Nephron progenitor cell (in vitro differentiated cells): ENCODE measurements at places on chromosomes 5 and 9.

GRCh38 chr9:133420392-133420827 lies 1.8 kb upstream of the ADAMTS13 start:
- no peak for DNase-seq

DNA sequence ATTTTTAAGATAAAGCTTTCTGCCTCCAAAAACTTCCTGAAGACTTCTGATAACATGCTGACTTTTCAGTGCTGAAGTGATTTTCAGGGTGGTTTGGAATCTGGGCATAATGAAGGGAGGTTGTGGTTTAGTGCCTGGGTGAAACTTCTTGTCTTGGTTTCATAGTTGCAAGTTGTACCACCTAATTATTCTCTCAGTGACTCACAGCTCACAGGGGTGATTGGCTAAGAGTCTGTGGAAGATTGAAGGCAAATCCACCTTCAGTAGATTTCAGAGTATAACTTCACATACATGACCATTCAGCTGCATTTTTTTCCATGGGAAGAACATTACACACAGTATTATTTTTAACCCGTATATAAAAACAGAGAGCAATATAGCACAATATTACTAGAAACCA lies 199.9 kb downstream of the PTTG1 start:
- no peak for DNase-seq

GRCh38 chr9:94139672-94140417 lies 55.6 kb downstream of the PTPDC1 start:
- DNase-seq = no peak

GRCh38 chr9:116212986-116213692 lies 59.5 kb downstream of the PAPPA start:
- no peak for DNase-seq

DNA sequence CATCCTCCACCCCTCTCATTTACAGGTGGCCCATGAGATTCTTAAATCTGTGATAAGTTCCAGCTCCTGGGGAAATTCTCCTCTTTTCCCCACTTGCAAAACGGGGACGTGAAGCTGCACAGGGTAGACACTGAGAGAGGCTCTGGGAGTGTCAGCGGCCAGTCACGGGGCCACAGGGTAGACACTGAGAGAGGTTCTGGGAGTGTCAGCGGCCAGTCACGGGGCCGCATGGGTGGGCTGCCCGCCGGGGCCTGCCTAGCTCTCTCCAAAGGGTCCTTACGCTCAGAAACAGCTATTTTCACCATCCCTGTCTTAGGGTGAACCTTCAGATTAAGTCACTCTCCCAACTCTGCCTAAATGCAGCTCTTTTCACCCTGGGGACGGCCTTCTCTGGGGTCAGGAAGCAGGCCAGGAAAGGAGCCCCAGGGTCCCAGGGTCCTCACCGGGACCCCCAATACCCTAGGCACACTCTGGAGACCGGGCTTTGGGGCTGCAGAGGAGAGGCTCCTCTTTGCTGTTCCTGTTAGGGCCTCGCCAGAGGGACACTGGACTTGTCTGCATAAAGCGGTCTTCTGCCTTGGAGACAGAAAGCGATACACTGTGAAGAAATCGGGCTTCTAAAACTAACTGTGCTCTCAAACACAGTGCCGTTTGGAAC lies 1.5 kb downstream of the FAM78A start:
- DNase-seq = no peak

- DNase-seq = peak; percentile 27
Observed at GRCh38 chr9:19551124-19551929, 142.5 kb downstream of the ACER2 start.

GRCh38 chr5:425714-426113 lies 17.3 kb upstream of the EXOC3 start:
- DNase-seq = no peak

- DNase-seq = no peak
Observed at GRCh38 chr9:79812507-79813257, 240.9 kb downstream of the TLE4 start.

DNA sequence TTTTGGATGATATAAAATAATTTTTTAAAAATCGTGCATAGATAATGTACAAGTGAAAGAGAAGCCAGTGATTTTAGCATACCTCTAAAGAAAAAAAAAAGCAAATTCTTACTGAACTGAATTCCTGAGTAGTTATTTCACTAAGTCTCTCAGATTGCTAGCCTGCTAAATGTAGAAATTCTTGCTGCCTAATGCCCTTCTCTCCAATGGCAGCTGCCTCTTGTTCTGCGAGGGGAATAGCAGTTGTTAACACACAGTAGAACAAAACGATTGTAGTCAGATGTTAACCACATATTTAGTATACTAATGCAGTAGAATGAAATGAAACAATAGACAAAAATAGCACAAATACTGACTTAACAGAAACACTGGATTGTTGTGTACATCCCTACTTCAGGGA lies 26.8 kb downstream of the SMAD5 start:
- no peak for DNase-seq

- no peak for DNase-seq
Observed at GRCh38 chr9:125896404-125896803, 149.2 kb downstream of the PBX3 start.

GRCh38 chr9:36896296-36896695 lies 137.8 kb downstream of the PAX5 start:
- DNase-seq = no peak

GRCh38 chr5:132011622-132012343 lies at the start of gene ACSL6:
TSS of gene ACSL6 (minus strand) at chr5:132011658. CDS start at chr5:132011553, 105 bp downstream.
- peak; percentile 73 for DNase-seq

GRCh38 chr5:143601917-143602333 lies 198.4 kb upstream of the NR3C1 start:
- DNase-seq = no peak

GRCh38 chr9:137441289-137441934 lies at the start of gene ENTPD8:
TSS of gene ENTPD8 (minus strand) at chr9:137441357. CDS start at chr9:137438285, 3,072 bp downstream.
- DNase-seq = peak; percentile 74

- DNase-seq = no peak
Observed at GRCh38 chr9:92769286-92769685, 4.7 kb upstream of the BICD2 start.

DNA sequence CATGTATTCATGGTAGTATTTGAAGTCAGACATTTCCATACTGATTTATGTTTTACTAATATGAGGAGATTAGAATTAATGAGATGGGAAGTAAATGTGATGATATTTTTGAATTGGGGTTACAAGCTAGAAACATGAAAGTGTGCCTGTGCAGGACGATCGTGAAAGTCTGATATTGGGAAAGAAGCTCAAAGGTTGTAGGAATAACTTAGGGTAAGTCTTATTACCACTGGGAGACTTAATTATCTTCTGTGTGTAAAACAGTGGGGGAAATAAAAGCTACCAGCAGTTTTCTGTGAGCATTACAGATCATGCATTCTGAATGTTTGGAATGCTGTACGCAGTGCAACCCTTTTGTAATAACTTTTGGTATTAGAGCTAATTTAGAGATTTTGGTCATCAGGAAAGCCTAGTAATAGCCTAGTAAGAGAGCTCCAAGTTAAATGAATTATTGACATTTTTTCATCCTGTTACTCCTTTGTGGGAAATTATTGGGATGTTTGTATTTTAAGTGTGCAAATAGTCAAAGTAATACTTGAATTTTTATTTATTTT lies 153.9 kb downstream of the PCSK5 start:
- no peak for DNase-seq

- DNase-seq = peak; percentile 75
Observed at GRCh38 chr9:95515272-95516113, 1.3 kb downstream of the PTCH1 start.

DNA sequence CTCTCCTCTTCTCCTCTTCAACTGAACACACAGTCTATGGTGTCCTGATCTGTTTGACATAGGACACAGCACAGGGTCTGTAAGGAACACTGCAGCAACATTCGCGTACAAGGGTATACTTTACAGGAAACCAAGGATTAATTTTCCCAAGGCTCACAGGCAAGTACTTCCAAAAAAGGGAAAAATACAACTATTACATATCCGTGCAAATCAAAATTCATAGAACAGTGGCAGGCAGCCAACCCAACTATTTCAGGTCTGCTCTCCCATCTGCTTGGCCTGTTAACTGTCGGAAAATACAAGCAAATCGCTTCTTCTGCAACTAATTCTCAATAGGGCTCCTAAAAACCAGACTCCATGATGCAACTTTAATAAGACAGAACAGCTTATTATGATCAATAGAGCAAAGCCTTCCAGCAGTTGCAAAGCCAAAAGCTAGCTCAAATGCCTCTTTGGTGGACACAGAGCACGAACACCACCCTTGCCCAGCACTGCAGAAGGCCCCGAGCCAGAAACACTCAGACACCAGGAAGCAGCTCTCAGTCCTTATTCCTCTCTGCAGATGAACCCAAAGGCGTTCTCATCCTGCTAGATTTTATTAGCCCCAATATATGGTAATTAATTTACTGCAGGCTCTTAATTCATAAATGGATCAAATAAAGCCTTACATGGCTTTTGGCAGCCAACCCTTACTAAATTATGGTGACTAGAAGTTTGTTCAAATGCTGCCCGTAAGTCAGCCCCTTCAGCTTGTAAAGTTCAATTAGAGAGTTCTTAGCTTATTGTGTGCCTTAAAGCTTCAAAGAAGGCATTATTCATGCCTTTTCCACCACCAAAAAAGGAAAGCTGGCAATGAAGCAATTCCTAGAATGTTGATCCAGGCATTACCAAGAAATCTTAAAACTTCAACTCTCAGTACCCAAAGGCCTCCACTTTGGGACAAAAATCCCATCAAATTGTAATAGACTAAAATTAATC lies 68.8 kb downstream of the ZNF608 start:
- DNase-seq = no peak

DNA sequence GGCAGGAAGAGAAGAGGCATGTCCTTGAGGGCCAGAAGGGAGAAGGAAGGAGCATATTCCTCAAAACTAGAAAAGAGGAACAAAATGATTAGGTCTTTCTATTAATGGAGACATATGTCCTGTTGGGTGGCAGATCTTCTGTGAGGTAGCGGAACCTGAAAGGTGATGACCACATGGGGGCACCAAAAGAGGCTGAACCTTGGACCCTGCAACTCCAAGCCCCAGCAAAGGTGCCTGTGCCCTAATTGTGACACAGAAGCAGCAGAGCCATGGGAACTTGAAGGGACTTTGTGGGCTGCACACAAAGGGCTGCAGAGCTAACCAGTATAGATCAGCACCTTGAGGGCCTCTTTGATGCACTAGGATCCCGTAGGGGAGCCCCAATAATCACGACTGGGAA lies 158.0 kb downstream of the BAAT start:
- DNase-seq = no peak

DNA sequence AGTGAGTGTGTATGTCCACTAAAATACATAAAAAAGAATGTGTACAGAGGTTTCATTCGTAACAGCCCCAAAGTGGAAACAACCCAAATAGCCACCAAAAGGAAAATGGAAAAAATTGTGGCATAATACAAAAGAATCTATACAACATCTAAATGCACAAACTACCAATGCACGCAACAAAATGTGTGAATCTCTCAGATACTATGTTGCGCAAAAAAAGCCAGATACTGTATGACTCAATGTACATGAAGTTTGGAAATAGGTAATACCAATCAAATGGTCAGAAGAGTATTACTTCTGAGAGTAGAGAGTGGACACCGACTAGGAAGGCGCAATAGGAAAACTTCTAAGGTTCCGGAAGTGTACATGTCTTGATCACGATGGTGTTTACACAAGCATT lies 2.4 kb downstream of the XPA start:
- DNase-seq = no peak

- DNase-seq = no peak
Observed at GRCh38 chr5:154202379-154203260, 12.1 kb downstream of the GALNT10 start.

GRCh38 chr5:141878186-141878710 lies at the start of gene PCDH1:
TSS of gene PCDH1 (minus strand) at chr5:141878410. CDS start at chr5:141878262, 148 bp downstream.
- DNase-seq = peak; percentile 65

DNA sequence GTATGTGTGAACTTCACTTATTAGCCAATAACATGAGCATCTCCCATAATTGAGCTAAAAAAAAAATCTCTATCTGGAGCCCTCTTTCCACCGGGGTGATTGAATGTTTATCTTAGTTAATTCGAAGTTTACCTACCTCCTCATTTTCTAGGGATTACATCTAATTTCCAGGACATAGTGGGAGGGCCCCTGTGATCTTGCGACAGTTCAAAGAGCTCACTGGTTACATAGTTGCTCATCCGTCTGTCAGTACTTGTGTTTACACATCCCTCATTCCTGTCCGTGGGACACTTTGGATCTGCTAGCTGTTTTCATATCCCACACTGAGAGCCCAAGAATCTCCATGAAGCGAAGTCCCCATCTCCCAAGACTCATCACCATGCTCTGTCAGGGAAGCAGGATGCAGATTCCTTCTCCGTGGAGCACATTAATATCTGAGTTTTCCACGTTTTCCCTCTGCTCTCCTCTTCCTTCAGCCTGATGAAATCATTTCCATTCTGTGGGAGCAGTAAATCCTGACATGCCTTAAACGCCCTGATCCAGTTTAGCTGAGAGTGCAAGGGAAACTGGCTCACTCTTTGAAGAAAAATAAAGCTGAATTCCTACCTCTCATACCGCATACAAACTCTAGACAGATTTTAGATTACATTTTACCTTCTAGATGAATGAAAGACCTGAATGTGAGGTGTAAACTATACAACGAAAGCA lies 10.2 kb upstream of the SFXN1 start:
- no peak for DNase-seq

- no peak for DNase-seq
Observed at GRCh38 chr5:88724201-88724600, 158.8 kb downstream of the MEF2C start.

- no peak for DNase-seq
Observed at GRCh38 chr9:4463824-4464223, 26.4 kb upstream of the SLC1A1 start.

- no peak for DNase-seq
Observed at GRCh38 chr5:164869325-164869724, 1363.9 kb downstream of the MAT2B start.

GRCh38 chr5:110377943-110378342 lies 348.5 kb downstream of the TMEM232 start:
- no peak for DNase-seq

DNA sequence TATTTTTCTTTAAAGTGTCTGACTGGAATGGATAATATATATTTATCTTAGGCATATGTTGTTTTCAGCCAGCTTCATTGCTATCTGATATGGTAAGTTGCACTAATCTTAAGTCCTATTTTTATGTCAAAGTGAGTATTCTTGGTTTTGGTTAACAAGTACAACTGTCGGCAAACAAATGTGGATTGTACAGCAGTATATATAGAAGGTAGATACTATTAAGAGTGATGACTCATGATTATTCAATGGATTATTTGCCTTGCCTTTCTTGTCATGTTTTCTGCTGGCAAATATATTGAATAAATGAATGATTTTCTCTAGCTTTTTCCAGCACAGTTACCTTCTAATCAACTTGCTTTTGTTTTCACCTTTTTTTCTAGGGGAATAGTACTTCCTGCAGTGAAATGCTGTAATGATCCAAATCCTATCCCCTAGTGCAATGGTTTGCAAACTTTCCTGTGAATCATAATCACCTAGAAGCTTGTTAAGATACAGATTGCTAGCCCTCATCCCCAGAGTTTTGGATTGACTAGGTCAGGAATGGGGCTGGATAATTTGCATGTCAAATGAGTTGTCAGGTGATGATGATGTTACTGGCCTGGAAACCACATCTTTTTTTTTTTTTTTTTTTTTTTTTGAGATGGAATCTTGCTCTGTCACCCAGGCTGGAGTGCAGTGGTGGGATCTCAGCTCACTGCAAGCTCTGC lies 60.8 kb upstream of the ARRDC3 start:
- no peak for DNase-seq

GRCh38 chr5:178213748-178214151 lies 9.4 kb downstream of the HNRNPAB start:
- DNase-seq = no peak
